ENCODE measurements at places on chromosomes 4 and X.

DNA sequence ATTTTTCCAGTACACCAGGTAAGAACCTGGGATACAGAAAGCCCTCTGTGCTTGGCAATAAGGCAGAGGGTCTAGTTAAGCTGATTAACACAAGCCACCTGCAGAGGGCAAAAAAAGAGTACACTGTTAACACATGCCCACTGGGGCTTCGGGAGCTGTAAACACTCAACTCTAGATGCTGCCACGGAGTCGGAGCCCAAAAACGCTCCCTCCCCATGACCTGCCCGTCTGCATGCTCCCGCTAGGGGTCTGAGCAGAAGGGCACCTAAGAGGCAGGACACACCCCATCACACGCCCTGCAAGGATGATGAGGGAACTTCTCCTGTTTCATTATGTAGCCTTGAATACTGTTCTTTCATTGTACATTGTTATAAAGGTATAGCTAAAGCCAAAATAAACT is 715.6 kb upstream of the AADAT start:
- no peak for DNase-seq

DNA sequence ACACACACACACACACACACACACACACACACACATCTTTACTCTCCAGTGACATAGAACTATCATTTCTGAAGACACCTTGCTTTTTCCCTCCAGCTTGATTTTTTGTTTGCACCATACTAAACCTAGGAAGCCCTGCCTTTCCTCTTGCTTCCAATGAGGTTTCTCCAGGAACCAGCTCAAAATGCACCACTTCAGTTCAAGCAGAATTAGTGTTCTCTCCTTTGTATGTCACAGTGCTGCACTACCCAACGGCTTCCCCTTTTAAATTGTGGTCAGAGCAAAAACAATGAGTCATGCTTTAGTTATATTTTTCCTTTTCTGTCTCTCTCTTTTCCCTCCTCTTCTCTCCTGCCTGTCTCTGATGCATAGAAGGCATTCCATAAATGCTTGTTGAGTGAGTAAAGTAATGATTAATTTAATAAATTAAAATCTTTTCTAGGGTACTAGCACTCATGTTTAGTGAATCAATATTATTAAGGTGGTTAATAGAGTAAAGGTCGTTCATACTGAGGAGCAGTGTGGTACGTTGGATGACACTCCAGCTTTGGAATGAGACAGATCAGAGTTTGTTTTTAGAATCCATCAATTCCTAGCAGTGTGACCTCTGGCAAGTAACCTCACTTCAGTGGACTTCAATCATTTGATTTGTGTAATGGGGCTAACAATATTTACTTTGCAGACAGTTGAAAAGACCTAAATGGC is 5.9 kb downstream of the RTL3 start:
- DNase-seq, result no peak

DNA sequence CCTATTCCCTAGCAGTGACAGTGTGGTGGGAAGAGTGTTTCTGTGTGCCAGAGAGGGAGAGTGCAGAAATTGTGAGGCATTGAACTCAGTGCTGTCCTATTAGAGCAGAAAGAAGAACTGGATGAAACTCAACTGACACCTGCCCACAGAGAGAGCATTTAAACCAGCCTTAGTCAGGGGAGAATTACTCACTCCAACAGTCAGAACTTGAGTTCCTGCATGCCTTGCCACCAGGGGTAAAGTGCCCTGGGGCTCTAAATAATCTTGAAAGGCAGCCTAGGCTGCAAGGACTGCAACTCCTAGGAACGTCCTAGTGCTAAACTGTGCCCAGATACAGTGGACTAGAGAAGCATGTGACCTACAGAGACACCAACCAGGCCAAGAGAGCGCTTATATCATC is 12.8 kb downstream of the CYSLTR1 start:
- peak; percentile 28 for DNase-seq

DNA sequence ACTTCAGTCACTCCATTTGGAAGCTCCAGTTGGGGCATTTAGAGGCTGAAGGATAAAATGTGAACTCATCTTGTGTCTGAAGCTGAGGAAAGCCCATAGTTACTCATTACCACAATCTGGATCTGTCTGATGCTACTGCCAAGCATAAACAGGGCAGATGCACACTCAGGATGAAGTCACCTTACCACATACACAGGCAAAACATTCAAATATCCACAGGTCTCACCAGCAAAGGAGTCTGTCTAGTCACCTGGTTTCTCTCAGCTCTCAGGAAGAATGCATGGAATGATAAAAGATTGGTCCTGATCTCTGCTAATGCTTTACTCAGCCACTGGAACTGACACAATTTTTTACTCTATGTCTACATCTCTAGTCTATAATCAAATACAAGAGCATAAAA is 13.0 kb upstream of the ODAPH start:
- DNase-seq, result no peak

DNA sequence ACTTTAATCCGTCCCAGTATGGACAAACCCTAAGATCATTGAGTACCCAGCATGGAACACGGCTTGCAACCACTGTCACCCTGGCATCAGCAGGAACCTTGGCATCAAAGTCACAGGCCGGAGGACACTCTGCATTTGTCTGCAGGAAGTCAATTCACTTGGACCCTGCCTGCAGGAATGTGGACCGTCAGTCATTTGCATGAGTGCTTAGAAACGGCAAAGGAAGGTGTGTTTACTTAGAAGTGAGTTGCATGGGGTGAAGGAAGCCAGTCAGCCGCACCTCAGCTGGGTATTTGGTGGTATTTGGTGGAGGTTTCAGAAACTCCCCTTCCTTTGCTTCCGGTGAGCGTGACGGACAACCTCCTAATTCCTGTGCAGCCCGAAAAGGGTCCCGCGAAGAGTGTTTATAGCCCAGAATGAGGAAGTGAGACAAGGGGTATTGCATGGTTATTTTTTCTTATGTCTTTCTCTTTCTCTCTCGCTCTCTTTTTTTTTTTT is 15.5 kb downstream of the P2RY8 start:
- peak; percentile 67 for DNase-seq

DNA sequence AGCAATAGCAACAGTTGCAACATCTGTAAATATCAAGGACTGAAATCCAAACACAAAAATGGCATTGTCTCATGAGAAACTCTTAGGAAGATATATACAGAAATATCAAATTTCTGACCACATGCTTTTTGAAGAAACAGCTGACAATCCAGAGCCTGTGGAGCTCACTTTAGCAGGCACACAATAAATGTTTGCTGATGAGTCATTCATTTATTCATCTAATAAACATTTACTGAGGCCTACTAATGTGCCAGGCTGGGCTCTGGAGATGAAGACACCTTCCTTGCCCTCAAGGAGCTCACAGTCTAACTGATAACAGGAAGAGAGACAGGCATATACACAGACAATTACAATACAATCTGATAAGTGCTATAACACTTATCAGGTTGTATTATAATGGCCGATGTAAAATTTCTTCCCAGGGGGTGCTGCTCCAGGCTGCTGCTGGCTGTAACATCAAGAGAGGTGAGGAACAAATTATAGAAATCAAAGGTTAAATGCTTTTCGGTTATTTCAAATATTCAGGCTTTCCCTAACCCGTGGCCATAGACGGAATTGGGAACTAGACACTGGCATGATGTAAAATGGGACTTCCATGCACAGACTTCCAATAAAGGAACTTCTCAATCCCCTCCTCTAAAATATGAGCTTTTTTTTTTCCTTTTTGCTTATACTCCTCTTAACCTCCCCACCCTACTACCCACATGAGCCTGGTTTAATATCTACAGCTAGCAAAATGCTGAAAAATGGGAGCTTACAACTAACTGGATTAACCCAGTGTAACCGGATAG is 16.8 kb upstream of the ZCCHC13 start:
- no peak for DNase-seq

DNA sequence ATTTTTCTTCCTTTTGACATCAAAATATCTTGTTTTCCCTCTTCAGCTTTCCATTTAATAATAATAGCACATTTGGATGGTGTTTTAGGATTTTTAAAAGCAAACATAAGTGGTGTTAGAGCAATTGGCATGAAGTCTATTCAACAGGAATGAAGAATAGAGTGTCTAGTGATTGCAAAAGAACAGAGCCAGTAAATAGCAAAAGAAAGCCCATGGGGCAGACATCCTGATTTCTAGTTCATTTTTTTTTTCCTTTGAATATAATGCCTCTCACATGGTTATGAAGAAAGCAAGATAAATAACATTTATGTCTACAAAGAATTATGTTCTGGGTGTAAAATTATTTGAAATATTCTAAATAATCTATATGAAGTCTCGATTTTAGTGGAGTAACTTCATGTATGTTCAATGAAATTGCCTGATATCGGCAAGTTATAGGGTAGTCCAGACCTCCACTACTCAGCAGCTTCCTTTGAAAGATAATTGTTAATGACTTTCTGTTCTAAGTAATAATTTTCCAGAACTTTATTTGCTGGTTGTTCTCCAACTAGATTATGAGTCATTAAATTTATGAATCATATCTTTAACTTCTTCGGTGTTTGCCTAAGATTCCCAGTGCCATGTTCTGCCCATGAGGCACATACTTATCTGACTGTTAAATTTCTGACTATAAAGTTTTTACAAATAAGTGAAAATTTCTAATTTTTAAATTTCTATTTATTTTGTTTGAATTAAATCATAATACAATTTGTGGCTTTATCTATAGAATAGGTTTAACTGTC is 587.9 kb downstream of the TLL1 start:
- no peak for DNase-seq

DNA sequence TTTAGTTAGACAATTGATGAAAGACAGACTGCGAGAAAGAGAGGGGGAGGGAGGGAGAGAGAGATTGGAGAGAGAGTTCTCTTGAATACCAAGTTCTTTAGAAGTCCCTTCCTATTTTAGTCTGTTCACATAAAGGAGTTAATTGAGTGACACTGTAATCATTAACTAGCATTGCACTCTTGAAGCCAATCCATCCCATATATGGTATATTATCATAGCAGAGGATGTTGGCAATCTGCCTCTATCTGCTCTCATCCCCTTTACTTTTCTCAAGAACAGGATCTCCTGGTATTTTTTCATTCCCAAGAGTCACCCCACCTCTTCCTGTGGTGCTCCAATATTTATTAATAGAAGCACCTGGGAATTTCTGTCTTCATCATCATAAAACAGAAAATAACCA is 959.6 kb upstream of the NDST4 start:
- DNase-seq, result no peak

DNA sequence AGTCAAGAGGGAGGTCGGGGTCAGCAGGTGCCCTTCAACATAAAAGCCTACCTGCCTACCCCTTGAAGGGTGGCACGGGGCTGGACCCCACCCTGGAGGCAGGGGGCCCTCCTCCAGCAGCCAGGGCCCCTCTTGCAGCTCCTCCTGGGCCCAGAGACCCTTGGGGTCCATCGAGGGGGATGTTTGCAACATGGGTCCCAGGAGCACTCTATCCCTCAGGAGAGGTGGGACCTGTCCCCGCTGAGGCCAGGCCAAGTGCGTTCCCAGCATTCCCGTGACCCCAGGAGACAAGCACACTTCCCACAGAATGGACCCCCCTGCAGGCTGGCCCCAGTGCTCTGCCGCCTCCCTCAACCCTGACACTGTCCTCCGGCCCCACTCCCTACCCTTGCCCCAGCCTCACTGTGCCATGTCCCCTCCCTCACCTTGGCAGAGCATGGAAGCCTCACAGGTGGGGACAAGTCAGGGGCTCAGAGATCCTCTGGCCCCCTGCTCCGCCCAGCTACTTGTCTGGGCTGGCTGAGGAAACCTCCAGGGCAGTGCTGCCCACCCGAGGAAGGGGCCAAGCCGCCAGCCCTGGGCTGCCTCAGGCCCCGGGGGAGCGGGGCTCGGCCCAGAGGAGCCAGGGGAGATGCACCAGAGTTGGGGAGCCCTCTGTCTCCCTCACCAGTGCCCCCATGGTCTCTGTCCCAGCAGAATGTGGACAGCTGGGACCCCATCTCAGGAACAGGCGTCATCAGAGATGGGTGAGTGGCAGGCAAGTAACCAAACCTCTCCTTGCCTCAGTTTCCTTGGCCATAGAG is 2.2 kb downstream of the MXD4 start:
- DNase-seq, result no peak

DNA sequence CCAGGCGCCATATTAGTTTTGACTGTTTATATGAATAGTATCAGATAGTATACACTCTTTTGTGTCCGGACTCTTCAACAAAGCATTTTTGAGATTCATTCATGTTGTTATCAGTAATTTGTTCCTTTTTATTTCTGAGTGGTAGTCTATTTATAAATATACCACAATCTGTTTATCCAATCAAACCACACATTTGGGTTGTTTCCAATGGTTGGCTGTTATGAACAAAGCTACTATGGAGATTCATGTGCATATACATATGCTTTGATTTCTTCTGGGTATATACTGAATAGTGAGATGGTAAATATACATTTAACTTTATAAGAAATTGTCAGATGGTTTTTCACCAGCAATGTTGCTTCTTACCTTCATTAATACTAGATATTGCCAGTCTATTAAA is 36.8 kb upstream of the TAPT1 start:
- DNase-seq, result no peak

DNA sequence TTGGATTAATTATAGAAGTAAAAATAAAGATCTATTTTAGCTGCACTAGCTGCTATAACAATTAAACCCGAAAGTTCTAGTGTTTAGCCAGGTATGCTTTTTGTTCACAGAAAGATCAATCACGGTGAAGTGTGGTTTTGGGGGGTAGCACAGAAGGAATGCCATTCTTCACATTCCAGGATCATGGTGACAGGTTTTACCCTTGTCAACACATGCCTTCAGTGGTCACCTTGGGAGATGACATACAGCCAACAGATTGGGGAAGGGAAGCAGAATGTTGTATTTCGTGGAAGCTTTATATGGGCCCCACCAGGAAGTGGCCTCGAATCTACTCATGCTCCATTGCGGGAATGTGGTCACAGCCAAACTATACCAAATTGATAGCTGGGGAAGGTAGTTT is 753.6 kb downstream of the RAPGEF2 start:
- DNase-seq, result no peak

GRCh38 chr4:56348576-56348975 is 38.7 kb downstream of the AASDH start:
- DNase-seq, result no peak

- DNase-seq, result no peak
These were observed 100.5 kb downstream of the NFKB1 start for GRCh38 chr4:102601586-102602227.

GRCh38 chrX:22323541-22323940 is 50.8 kb downstream of the CBLL2 start:
- no peak for DNase-seq

DNA sequence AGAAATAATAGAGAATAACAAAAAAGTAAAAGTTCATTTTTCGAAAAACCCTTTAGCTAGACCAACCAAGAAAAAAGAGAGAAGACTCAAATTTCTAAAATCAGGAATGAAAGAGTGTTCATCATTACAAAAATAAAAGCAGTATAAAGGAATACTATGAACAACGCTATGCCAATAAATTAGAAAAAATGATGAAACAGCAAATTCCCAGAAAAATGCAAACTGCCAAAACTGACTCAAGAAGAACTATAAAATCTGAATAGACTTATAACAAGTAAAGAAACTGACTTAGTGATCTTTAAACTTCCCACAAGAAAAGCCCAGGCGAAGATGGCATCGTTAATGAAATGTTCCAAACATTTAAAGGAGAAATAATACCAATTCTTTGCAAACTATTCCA is 3.1 kb upstream of the ZCCHC13 start:
- DNase-seq, result no peak

Data from activated CD4-positive, alpha-beta T cell treated with anti-CD3 and anti-CD28 coated beads, Interleukin-2, amount 50 U/mL, for 48 hours (primary cell).